CD8-positive, alpha-beta memory T cell (primary cell): ENCODE measurements at places on chromosomes 13 and 19. TPM values are rescaled to one million over a fixed set of nuclear protein-coding genes. Genes with fewer than 3 reads are reported as not detected.

DNA sequence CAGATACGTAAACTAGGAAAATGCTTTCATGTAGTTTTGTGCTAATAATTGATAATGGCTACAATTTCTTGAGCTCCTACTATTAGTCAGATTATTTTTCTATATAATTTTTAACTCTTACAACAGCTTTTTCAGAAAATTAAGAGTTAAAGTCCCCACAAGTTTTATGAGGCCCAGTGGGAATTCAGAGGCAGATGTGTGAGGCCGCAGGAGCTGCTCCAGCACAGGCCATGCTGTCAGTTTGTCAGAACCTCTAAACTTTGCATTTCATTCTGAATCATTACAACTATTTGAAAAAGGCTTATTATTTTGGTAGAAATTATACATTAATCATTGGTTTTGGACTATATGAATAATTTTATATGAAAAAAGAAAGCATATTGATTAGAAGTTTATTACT, 370.8 kb downstream of the MYO16 start:
- DNase-seq, result no peak

DNA sequence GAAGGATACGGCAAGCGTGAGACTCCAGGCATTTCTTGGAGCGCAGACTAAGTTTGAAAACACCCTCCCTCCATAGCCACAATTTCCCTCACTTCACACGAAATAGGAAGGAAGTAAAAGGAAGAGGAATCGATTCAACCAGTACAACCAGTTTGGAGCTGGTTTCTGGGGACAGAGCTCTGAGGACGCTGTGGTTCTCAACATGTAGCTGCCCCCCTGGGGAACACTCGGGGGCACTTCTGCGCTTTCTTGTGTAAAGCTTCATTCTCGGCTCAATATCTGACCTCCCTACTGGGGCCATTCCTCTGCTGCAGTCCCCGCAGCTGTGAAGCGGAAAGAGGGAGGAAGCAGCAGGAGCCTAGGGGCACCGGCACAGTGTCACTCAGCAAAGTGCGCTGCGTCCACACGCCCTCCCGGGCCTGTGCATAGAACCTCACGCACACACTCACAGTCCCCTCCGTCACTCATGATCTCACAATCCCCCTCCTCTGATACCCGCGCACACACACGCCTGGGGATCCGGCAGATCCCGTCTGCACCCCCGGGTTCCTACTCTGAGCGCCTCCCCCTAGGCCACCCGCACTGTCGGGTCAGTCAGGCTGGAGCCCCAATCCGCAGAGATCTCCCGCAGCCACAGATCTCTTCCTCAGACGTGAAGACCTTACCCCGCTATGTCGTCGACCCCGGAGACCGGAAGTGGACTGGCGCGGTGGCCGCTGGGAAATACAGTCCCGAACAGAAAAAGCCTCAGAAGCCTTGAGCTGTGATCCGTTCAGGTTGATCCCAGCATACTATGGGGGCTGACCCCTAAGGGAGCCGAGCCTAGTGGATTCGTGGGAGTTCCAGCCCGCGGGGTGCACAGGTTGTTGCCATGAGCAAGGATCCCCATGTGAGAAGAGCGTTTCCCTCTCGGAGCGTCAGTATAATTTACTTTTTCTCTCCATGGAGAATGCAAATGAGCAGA, at the start of gene ZNF780A:
TSS of gene ZNF780A (minus strand) at position 703 of the 964 bp plus-strand sequence. CDS start 6,190 bp downstream, outside the sequence.
- DNase-seq, result peak; percentile 84

DNA sequence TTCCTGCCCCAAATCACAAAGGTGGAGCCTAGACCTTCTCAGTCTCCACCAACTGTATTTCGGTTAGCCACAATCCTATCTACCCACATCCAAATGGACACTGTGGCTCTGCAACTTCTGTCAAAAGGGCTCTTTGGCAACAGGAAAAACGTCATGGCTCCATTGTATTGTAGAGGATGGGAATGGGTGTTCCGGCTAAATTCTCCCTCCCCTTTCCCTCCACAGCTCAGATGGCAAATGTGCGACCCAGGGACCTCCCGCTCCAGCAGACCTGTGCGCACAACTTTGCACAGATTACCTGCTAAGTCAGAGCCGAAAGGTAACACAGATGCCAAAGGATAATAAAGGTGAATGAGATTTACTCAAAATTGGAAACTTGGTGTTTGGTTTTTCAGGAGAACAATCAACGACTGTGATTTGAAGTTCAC, 968 bp upstream of the KL start:
- no peak for DNase-seq

DNA sequence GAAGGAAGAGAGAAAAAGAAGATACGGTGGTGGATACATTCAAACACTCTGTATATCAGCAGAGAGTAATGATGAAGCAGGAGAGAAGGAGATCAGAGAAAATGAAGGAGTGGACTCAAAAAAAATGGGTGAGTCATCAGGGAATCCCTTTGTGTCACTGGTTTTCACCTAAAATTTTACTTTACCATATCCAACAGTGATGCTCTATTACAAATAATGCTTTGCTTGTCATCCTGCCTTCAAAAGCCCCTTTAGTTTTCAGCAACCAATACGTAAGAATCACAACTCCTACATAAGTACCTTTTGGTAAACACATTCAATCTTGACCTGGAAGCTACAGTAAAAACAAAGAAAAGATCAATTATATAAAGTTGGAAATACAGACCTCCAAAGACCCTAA, 88.8 kb downstream of the ENOX1 start:
- no peak for DNase-seq

TPTE2 gene
- total RNA-seq, result not detected
